ENCODE measurements at places on chromosomes 4 and X.

GRCh38 chrX:65997978-65998717, 41.7 kb downstream of the VSIG4 start:
- no peak for DNase-seq

DNA sequence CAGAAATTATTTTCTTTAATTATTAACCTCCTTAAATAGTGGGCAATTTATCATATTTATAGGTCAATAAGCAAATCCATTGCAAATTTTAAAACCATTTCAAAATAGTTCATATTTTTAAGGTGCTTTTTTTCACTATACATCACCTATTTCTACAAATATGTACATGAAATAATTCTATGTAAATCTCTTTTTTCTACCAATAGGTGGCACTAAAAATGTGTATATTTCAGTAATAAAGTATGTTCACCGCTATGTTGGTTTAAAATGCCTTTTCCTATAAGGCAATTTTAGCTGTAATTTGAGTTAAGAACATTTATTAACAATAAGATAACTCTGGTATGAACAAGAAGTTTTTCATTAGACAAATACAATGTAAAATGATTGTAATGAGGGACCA, 672.2 kb downstream of the KCTD8 start:
- DNase-seq = peak; percentile 16

- DNase-seq = no peak
Observed at GRCh38 chr4:180240670-180241069, 2002.5 kb upstream of the TENM3 start.

DNA sequence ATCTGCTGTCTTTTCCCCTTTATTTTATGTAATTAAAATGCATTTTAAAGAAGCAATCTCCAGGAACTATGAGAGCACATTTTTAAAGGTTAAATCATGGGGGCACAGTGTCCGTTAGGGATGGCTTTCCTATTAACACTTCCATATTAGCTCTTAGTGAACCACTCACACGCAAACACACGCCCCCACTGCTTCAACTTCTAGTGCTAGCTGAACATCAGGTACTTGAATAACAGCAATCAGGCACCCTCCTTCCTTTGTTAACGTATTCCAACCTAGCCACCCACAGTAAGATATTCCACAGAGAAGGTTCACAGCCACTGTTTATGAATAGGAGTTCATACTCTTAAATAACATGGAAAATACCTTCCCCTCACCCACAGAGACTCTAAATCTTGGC, 9.3 kb downstream of the TMEM255A start:
- no peak for DNase-seq

All from eye (tissue), 1 donor.